ENCODE measurements at places on chromosomes 5 and 9.

- DNase-seq, result no peak
Measured at GRCh38 chr5:35694481-35694880, 76.8 kb downstream of the SPEF2 start.

- no peak for DNase-seq
Measured at GRCh38 chr5:32251871-32252458, 60.8 kb downstream of the MTMR12 start.

DNA sequence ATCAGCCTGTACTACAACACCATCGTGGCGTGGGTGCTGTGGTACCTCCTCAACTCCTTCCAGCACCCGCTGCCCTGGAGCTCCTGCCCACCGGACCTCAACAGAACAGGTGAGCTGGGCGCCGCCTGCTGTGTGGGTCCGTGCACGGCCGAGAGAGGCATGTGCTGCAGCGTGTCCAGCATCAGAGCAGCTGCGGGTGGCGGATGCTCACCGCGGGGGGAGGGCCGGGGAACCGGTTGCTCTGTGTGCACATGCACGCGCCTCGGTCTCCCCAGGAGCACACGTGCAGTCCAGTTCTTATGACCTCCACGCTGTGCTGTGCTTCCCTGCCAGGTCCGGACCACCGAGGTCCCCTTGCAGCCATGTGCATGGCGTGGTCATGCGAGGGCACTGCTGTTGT is 7.6 kb downstream of the SLC6A18 start:
- no peak for DNase-seq

GRCh38 chr9:16705111-16705604 is 165.3 kb downstream of the BNC2 start:
- peak; percentile 96 for DNase-seq

- DNase-seq, result no peak
Measured at GRCh38 chr9:6646293-6646636, 736 bp upstream of the GLDC start.

DNA sequence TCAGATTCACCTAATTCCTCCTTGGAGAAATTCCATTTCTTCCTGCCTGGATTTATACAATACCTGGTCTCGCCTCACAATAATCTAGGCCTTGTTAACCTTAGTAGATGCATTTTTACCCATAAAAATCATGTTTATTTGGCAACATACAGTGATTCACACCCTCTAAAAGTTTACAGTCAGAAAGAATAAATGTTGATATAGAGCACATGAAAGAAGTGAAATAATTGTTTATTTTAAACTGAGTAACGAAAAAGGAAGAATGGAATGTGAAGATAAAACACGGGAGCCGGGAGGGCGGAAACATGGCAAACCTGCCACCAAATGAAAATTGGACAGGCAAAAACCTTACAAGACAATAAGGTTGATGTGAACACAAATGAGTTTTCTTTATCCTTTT is 28.9 kb upstream of the KCNN2 start:
- no peak for DNase-seq

- DNase-seq, result no peak
Measured at GRCh38 chr9:113219186-113219936, 1.7 kb downstream of the FKBP15 start.

DNA sequence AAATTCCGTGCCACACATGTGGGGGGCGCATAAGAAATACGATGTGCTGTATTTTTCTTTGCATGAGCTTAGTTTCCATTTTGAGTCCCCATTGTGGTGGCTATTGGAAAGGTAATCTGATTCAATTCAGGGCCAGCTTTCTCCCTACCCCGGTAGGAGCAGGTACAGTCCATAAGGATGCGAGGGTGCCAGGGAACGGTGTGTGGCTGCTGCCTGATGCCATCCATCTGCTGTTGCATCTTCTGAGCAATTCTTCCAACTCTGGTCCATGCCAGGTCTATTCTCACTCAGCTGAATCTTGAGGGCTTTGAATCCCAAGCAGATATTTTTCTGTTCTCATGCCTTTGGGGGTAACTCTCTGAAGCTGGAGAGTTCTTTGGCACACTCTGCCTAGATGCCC is 392.7 kb downstream of the AGTPBP1 start:
- no peak for DNase-seq

DNA sequence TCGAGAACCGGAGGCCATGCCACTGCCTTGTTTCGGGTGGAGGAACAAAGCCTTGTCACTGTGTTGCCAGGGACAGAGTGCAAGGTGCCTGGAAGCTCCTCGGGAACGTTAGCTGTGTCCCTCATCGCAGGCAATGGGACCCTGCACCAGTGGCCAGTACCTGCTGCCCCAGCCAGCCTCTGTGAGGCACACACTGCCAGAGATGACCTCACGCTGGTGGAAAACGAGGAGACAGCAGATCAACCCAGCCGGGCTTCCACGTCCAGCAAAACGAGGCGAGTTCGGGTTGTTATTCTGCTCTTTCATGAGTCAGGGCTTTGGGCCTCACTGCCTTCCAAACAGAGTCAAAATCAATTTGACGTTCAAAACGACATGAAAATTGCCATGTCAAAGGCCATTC is 104.1 kb downstream of the ADAMTS2 start:
- no peak for DNase-seq

- DNase-seq, result no peak
Measured at GRCh38 chr9:136019041-136019680, 58.0 kb upstream of the UBAC1 start.

- DNase-seq, result peak; percentile 2
Measured at GRCh38 chr5:88172847-88173758, 95.5 kb downstream of the TMEM161B start.

GRCh38 chr5:52374286-52374685 is 413.4 kb upstream of the ITGA1 start:
- DNase-seq, result no peak

- DNase-seq, result no peak
Measured at GRCh38 chr5:136701191-136701590, 335.8 kb upstream of the TRPC7 start.

GRCh38 chr5:76187386-76187785 is 104.2 kb downstream of the SV2C start:
- no peak for DNase-seq

DNA sequence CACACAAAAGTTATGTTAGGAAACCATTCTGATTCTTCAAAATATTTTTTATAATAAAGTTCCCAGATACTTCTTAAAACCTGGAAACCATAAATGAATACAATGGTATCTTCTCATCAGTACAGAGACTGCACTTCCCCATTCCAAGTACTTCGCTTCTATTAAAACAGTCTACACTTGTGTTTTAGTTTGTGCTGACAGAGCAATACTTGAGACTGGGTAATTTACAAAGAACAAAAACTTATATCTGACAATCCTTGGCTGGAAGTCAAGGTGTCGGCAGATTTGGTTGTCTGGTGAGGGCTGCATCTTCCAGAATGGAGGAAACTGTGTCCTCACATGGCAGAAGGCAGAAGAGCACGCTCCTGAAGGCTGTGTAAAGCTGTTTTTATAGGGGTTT is 70.1 kb downstream of the RFX3 start:
- no peak for DNase-seq

DNA sequence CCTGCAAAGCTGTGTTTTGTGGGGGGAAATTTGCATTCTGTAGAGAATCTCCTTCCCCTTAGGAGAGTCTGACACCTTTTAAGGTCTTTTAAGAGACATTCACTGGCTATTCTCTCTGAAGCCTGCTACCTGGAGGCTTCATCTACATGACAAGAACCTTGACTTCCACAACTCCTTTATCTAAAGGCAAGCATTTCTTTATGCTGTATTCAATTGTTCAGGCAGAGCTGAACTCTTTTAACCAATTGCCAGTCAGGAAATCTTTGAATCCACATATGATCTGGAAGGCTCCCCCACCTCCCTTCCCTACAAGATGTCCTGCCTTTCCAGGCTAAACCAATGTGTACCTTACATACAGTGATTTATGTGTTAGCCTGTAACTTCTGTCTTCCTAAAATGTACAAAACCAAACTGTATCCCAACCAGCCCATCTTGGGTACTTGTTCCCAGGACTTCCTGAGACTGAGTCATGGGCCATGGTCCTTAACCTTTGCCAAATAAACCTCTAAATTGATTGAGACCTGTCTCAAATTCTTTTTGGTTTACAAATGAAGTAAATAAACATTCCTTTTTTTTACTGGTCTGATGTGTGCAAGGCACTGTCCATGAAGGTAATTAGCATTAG is 9.9 kb downstream of the C9orf85 start:
- no peak for DNase-seq

DNA sequence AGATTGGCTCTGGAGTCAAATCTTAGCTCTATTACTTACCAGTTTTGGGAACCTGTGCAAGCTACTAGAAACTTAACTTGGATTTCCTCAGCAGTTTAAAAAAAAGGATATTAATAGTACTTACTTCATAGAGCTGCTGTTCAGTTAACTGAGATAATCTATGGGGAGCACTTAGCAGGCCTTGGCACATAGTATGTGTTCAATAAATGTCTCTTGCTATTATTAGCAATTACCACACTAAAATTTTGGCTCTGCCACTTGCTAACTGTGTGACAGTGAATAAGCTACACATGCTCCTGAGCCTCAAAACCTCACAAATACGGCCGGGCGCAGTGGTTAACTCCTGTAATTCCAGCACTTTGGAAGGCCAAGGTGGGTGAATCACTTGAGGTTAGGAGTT is 55.9 kb downstream of the CDK5RAP2 start:
- no peak for DNase-seq

DNA sequence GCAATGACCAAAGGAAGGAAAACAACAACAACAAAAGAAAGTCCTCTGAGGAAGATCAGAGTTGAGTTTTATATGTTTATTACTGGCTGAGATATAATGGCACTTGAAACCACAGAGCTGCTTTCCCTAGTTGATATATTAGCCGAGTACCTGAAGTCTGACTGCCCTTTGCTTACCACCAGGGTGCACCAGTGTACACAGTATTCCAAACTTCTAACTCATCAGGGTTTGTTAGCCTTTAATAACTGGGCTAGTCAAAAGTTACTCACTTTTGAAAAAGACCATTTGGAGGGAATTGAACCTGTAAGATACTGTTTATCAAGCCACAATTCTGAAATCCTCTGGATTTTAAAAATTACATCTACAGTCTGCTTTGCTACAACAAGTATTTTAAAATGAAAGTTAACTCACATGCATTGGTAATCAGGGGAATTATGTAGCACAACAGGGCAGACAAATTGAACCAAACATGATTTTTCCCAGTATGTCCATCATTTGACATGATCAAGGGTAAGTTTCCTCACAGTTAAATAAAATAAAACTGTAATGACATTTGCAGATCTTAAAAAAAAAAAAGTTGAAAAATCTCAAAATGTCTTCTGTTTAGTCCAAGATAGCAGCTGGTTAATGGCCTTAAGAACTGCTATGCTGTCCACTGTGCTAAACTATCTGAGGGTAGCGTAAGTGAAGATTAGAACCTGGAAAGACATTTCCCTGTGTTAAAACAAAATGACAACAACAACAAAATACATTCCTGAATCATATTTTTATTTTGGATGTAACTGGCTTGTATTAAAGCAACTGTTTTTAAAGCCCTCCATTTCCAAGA is 57.3 kb upstream of the C6 start:
- peak; percentile 58 for DNase-seq

- DNase-seq, result no peak
Measured at GRCh38 chr5:65984098-65984885, 57.9 kb downstream of the ERBIN start.

DNA sequence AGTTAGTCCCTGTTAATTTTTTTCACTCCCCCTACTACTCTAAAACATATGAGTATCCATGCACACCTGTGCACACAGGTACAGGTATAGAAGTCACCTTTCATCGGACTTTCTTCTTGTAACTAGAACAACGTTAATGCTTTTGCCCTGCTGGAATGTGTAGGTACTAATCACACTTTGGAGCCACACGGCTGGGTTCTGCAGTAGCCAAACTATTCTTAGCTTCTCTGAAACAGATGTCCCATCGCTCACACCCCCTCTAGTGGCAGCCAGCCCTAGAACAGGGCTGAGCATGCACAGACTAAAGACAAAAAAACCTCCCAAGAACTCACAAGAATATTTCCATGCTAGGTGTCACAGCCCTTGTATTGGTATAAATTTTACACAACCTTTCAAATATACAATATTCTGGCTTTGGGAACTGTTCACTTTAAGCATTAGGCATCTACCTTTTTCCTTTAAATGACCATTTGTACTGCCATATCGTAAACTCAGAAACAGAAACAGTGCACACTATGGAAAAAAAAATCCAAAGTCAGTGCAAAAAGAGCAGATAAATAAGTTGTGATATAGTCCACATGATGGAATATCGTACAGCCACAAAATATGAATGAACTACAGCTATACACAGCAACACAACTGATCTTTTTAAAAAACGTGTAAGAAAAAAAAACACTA is 64.0 kb downstream of the RETREG1 start:
- peak; percentile 82 for DNase-seq

GRCh38 chr5:93930098-93930497 is 188.7 kb upstream of the POU5F2 start:
- DNase-seq, result no peak

DNA sequence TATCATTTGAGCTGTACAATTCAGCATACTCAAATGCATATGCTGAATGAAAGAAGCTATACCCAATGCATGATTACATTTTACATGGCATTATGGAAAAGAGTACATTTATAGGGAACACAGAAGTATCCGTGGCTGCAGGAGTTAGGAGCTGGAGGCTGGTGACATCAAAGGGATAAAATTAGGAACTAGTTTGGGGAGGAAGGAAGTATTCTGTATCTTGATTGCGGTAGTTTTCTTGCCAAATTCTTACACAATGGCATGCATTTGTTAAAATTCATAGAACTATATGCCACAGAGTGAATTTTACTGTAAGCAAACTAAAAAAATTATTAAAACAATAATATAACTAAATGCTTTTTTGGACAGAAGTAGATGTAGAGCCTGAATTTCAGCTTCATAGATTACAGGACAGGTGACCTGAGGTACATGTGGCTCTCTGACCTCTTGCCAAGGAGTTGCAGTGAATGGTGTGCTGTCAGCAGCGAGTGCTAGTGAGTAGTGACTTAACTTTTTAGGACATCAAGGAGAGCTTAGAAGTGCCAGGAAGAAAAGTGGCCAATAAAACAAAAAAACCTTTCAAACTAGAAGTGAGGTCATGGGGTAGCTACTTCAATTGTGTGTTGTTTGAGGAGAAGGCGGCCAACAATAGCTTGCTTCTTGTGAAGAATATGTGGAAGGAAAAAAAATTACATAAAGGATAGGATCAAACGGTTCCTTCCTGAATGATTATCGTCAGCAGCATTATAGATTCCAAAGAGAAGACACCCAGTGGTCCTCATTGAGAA is 514.9 kb upstream of the CLINT1 start:
- DNase-seq, result no peak

GRCh38 chr5:127671218-127671617 is 22.3 kb downstream of the CTXN3 start:
- peak; percentile 2 for DNase-seq

- no peak for DNase-seq
Measured at GRCh38 chr9:108339251-108339650, 516.5 kb downstream of the ACTL7B start.

DNA sequence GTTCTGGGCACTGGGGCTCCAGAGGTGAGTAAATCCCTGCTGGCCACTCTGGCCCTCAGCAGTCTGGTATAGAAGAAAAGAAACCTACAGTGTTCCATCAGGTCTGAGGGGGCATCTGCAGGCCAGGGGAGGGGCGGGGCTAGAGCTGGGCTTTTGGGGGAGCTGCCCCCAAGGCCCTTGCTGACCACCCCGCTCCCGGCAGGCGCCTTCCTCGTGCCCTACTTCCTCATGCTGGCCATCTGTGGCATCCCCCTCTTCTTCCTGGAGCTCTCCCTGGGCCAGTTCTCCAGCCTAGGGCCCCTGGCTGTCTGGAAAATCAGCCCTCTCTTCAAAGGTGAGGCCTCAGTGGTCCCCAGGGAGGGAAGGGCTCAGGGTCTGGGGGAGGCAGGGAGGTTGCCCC is 6.7 kb downstream of the SLC6A7 start:
- no peak for DNase-seq

- DNase-seq, result no peak
Measured at GRCh38 chr5:125719681-125720347, 703.4 kb upstream of the GRAMD2B start.

- no peak for DNase-seq
Measured at GRCh38 chr9:73951147-73951546, 546.0 kb upstream of the RORB start.

Data from ELR (cell line).